KG1 (cell line): ENCODE measurements at places on chromosomes 7 and 10.

GRCh38 chr10:13383399-13383761 lies 35.3 kb upstream of the SEPHS1 start:
- DNase-seq = no peak

- DNase-seq = no peak
These were observed 3.3 kb downstream of the GRID1 start for GRCh38 chr10:86363184-86363832.

GRCh38 chr7:2504889-2505375 lies 14.6 kb upstream of the LFNG start:
- no peak for DNase-seq

GRCh38 chr10:86671419-86671818 lies 3.1 kb downstream of the LDB3 start:
- no peak for DNase-seq

DNA sequence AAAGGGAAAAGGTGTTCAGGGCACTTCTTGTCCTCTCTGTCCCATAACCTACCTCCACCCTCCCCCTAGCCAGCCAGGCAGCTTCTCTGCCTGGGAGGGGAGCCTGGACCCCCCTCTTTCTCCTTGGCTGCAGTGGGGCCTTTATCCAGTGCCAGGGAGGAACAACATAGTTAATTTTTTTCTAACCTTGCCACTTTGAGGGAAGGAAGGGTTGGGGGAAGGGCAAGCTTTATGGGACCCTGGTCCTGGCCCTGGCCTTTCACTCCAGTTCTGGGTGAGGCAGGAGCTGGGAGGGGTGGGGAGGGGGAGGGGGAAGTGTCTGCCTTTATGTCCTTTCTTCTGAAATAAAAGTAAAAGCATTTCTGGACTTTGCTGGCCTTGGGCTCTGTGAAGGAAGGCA lies 4.5 kb downstream of the VGF start:
- DNase-seq = no peak
